ENCODE measurements at places on chromosomes 2 and 18.

GRCh38 chr2:1588978-1589621 is 155.2 kb downstream of the PXDN start:
- DNase-seq, result no peak

DNA sequence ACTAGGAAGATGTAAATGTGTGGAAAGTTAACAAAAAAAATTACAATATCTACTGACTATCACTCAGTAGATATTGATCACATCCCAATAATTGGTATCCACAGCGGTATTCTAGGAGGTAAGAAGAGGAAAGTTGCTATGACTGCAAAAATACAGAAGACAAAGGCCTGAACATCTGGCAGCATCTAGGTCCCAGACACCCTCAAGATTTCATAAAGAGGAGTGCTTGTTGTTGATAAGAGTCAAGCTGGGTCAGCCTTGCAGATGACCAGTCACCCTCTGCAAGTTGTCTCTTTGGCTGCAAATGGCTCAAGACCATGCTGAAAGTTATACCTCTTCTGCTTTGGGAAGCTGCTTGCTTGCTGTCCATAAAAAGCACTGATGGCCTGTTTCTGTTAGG is 228.4 kb upstream of the FBXO11 start:
- DNase-seq, result no peak

DNA sequence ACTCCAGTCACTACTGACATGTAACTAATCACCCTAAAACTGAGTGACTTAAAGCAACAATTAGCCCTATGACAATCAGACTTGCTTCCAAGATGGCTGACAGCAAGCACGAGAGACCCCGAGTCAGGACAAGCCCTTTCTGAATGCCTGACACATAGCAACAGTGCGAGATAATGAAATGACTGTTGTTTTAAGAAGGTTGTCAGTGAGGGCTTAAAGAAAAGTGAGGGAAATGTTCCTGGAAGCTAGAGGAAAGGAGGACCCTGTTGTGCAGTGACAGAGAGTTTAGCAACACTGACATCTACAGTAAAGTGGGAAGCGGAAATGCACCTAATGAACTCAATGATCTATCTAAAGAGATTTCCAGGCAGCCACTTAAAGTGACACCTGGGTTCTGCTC is 163.1 kb downstream of the STK39 start:
- DNase-seq, result no peak

DNA sequence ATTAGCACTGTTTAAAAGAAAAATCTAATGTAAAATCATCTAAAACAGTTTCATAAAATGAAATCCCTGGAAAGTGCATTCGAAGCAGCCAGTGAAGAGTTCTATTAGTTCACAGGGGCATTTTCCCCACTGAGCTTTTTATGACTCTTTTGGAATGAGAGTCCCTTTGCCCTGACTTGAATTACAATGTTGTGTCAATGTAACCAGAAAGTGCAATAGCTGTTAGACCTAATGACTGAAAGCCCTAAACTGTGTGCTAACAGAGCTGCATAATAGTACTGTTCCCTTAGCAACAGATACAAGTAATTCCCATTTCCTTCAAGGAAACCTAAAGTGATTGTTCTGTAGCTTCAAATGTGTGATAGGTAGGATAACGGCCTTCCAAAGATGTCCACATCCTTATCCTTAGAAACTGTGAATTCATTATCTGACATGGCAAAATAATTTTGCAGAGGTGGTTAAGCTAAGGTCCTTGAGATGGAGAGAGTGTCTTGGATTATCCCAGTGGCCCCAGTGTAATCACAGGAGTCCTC is 134.4 kb downstream of the L3MBTL4 start:
- no peak for DNase-seq

DNA sequence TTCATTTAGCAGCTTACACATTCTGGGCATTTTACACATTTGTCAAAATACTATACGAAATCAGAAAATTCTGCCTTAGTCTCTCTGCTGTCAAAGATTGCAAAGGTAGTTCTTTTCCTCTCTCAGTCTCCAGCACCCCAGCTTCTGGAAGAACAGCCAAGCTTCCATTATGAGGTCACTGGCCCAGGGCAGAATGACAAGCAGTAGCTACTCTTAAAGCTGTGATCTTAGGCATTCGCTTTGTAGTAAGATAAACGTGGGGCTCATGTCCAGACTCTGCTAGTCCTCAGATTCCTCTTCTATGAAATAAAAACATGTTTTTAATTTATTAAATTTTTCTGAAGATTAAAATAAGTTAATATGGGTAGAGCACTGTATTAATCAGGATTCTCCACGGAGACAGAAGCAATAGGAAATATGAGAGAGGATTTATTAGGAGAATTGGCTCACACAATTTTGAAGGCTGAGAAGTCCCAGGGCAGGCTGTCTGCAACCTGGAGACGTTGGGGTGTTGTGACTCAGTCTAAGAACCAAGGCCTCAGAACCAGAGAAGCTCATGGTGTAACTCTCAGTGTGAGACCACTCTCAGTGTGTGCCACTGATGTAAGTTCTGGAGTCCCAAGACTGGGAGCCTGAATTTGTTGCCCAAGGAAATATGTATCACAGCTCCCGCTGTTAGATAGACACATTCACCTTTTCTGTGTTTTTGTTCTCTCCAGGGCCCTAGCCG is 201.2 kb downstream of the CMPK2 start:
- DNase-seq, result no peak

GRCh38 chr2:159139216-159139933 is 147.1 kb downstream of the WDSUB1 start:
- no peak for DNase-seq

DNA sequence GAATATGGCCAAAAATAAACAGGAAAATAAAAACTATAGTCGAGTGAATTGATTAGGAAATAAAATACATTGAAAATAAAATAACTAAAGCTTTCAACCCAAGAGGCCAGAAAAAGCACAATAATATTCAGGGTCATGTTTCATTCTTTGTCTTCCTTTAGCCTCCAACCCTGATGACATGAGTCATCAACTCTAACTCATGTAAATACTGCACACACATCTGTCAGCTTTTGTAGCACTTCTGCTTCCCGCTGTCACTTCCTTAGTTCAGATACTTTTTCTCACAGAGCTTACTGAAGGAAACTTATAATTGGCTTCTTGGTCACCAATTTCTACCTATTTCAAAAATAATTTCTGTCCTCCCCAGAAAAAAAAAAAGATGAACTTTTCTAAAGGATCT is 112.8 kb downstream of the UPP2 start:
- peak; percentile 71 for DNase-seq

All from HL-60 (cell line).